ENCODE measurements at places on chromosomes 1 and 21.

DNA sequence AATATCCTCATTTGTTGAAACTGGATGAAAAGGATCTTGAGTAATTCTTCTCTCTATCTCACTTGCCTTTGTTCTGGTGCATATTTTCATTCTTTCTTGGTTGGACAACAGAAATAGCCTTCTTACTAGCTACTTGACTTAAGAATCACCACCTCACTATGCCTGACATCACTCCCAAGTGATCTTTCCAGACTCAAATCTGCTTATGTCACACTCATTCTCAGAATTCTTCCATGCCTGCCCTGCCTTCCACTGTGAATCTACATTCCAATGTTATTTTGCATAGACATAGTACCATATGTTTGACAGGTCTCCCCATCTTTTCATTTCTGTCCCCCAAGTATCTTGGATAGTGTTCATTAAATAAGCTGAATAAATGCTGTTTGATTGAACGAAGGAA is 78.5 kb upstream of the DPYD start:
- DNase-seq: no peak

DNA sequence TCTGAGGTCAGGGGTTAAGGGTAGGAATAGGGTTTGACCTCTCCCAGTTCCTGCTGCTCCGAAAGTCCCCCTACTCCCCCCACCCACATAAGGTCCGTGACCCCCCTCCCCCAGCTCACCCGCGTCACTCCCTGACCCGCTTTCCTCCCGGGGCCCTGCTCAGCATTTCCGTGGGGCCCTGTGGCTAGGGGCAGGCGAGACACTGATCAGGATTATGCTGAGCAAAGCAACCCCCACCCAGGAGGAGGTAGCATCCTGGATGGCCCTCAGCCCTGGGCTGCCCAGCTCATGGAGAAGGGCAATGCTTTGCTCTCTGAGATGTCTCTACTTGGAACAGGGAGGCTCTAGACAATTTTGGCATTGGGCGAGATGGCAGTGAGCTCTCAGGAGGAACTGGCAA is 3.7 kb downstream of the RORC start:
- DNase-seq: peak; percentile 38

- peak; percentile 30 for DNase-seq
Observed at GRCh38 chr1:40690771-40691537, 550 bp upstream of the NFYC start.

DNA sequence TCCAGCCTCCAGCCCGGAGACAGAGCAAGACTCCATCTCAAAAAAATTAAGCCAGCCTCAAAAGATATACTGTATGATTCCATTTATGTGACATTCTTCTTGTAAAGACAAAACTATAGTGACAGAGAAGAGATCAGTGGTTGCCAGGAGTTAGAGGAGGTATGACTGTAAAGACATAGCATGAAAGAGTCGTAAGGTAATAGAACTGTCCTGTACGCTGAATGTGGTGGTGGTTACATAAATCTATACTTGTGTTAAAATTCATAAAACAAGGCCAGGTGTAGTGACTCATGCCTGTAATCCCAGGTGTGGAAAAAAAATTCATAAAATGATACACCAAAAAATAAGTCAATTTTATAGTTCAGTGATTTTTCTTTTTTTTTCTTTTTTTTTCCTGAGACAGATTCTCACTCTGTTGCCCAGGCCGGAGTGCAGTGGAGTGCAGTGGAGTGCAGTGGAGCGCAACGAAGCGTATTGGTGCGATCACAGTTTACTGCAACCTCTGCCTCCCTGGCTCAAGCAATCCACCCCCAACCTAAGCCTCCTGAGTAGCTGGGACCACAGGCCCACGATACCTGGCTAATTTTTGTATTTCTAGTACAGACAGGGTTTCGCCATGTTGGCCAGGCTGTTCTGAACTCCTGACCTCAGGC is 84.9 kb upstream of the CXADR start:
- no peak for DNase-seq

Measured in CD4-positive, alpha-beta T cell treated with Interleukin-21 for 1 hour (primary cell).